ENCODE measurements at places on chromosomes 13 and 19.

DNA sequence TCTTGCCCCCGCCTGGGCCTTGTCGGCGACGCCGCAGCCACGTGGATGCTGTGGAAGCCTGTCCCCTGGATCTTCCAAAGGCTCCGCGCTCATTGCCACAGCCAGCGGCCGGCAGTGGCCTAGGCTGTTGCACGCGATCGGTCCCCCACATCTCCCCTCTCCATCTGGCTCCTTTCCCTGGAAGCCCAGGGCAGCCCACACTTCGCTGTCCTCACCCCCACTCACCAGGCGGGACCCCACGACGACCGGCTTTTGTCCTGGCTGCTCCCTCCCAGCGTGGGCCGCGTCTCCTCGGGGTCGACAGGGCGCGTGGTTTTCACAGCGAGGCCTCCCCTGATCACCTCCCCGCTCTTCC, 605 bp upstream of the TEX30 start:
- no peak for DNase-seq

- no peak for DNase-seq
Observed at GRCh38 chr19:52343548-52343947, 7.5 kb downstream of the ZNF610 start.

DNA sequence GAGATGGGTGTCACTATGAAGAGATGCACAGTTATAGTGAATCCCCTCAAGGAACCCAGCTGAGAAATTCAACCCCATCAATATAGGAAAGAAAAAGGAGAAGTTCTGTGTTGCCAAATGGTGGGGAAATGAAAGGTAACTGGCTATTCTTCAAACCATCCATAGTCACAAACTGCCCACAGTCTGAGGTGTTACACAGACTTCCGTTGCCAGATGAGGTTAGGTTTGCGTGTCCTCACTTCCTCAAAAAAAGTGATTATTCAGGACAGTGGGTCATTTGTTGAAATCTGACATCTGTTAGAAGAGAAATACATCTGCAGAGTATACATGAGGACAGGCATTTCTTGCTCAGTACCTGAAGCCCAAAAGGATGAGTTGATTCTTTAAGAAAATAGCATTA, 9.0 kb downstream of the SIGLEC5 start:
- DNase-seq, result no peak

DNA sequence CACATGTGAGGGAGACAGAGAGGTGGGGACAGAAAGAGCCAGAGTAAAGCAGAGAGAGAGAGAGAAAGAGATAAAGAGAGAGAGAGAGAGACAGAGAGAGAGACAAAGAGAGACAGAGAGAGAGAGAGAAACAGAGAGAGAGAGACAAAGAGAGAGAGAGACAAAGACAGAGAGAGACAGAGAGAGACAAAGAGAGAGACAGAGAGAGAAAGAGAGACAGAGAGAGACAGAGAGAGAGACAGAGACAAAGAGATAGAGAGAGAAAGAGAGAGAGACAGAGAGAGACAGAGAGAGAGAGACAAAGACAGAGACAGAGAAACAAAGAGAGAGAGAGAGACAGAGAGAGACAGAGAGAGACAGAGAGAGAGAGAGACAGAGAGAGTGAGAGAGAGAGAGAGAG, 4.2 kb upstream of the TTYH1 start:
- DNase-seq, result no peak

DNA sequence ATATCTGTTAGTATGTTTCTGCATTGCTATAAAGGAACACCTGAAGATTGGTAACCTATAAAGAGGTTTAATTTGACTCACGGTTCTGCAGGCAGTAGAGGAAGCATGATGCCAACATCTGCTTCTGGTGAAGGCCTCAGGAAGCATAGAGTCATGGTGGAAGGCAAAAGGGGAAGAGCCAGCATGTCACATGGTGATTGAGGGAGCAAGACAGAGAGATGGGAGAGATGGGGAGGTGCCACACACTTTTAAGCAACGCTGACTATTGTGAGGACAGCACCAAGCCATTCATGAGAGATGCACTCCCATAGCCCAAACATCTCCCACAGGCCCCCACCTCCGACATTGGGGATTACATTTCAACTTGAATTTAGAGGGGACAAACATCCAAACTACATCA, 32.8 kb downstream of the COG6 start:
- no peak for DNase-seq

DNA sequence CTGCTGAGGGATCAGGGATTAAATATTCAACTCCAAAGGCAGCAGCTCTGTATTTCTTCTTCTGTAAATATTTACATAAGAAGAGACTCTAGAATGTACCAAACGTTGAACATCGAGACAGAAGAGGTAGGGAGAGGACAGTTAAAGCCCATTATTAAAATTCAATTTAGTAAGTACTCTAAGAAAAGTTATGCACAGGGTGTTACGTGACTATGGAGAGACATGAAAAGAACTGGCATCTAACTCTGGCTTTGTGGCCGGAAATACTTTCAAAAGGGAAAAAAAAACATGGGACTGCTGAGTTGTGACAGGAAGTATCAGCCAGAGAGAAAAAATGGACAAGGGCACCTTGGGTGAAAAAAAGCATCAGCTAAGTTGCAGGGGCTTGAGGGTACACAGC, 36.7 kb downstream of the LNX2 start:
- DNase-seq, result no peak

DNA sequence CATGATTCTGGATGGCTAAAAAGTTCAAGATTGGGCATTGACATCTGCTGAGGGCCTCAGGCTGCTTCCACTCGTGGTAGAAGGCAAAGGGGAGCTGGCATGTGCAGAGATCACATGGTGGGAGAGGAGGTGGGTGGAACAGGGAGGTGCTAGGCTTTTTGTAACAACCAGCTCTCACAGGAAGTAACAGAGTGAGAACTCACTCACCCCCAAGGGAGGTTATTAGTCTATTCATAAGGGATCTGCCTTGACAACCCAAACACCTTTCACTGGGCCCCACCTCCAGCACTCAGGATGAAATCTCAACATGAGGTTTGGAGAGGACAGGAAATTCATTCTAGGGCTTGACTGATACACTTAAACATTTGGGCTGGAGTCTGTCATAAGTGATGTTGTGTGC, 197.7 kb upstream of the RNF113B start:
- DNase-seq, result no peak
